Left cardiac atrium (tissue), 4 donors: ENCODE measurements at places on chromosomes 4 and X. TPM values are rescaled to one million over a fixed set of nuclear protein-coding genes. Genes with fewer than 3 reads are reported as not detected.

USP17L13 gene
- not detected for total RNA-seq

GPR143 gene
- total RNA-seq: not detected

RRH gene
- total RNA-seq: not detected

CTBP1 gene
- total RNA-seq: 128 TPM

ARL9 gene
- total RNA-seq: not detected

CAPN6 gene
- total RNA-seq: 0.18 TPM

SCML1 gene
- total RNA-seq: 6.6 TPM

CNKSR2 gene
- total RNA-seq: 0.44 TPM

JCHAIN gene
- total RNA-seq: 9.0 TPM

PDLIM5 gene
- total RNA-seq: 626 TPM

GAGE13 gene
- not detected for total RNA-seq

FGFBP1 gene
- total RNA-seq: not detected

HS3ST1 gene
- 1.9 TPM for total RNA-seq

DNA sequence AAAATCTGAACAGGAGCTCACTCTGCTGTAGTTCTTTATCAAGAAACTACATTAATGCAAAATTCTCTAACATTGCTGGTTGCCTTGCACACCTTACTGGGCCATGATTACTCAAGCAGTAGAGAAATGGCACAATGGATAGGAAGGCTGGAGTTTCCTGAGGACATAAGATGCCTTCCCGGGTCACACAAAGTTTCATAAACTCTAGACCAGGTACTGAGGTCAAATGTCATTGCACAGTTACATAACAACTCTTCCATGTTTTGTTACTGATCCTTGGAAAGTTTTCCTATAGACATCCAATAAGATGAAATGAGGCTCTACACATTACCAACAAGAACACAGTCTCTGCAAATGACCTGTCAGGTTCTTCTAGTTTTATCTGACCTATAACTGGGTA lies 9.9 kb downstream of the TEC start:
- no peak for DNase-seq

DNA sequence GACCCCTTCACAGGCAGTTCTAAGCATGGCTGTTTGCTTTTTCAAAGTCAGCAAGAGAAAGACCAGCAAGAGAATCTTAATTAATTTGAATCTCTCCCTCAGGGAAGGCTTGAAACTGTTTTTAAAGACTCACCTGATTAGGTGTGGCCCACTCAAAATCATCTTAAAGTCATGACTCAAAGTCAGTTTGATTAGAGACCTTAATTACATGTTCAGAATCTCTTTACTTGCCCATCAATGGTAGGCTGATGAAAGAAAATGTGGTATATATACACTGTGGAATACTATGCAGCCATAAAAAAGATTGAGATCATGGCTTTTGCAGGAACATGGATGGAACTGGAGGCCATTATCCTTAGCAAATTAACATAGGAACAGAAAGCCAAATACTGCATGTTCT lies 247.5 kb upstream of the PRKX start:
- no peak for DNase-seq

DNA sequence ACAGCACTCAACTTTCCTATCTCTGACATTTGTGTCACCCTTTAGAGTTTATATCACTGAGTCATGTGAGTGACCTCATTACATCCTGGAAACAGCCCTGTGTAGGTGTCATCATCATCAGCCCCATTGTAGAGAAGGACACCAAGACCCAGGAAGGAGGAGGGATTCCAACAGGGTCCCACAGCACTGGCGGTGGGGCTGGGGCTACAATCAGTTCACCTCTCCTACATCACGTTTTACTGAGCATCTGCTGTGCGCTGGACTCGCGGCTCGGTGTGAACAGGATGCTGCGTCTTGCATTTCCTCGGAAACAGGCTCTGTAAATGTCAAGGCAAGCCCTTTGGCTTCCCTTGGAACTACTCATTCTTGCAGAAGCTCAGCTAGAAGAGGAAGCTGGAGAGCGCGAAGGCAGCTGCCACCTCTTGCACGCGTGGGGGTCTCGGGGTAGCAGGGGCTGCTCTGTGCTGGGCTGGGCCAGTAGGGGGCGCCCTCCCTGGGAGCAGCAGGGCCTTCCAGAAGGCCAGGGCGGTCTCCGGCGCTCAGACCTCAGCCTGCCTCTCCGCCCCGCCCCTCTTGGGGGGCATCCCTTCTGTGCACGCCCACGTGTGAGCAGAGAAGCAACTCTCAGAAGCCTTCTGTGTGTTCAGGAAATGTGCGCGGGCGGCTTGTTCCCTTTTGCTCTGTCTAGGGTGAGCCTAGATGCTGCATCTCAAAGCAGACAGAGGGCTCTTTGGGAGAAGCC lies 29.0 kb downstream of the REELD1 start:
- peak; percentile 40 for DNase-seq

DNA sequence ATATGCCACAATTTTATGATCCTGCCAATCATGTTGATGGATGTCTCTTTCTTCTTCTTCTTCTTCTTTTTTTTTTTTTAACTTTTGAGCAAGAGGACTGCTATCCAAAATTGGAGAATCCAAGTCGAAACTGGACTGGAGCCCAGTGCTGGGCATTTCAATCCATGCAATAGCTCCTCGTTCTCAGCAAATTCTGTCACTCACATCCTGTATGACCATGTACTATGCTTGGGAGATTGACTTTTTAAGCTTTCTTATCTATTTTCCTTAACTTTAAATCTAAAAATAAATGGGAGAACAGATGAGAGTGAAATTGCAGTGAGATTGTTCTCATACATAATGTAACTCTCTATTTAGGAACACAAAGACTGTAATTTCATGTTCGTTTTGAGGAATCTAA lies 123.0 kb upstream of the PUDP start:
- DNase-seq: no peak

- no peak for DNase-seq
Measured at GRCh38 chrX:56790778-56791177, 61.7 kb downstream of the NBDY start.

- DNase-seq: no peak
Measured at GRCh38 chrX:116628464-116628863, 165.7 kb upstream of the CT83 start.

GRCh38 chrX:149312988-149313387 lies 192.1 kb downstream of the IDS start:
- no peak for DNase-seq

- DNase-seq: no peak
Measured at GRCh38 chrX:17580539-17581152, 156.6 kb upstream of the SCML1 start.

- DNase-seq: no peak
Measured at GRCh38 chr4:113169368-113169767, 119.9 kb downstream of the ANK2 start.

DNA sequence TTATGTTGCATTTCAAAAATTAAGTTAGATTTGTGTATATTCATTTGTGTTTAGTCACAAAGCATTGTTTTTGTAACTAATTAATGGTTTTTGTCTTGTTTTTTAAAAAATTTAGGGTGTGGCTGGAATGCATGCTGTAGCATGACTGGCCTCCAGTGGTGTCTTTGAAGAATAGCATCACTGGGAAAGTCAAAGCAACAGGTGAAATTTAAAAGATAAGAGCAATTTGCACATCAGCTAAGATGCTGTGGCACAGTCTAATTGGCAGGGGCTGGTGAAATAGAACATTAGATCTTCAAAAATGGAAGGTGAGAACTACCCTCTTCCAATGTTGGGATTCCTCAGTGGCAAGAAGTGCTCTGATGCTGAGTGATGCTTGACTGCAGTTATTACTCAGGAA lies 45.3 kb downstream of the ANK2 start:
- DNase-seq: no peak

- no peak for DNase-seq
Measured at GRCh38 chr4:127145006-127145540, 487.7 kb upstream of the INTU start.

DNA sequence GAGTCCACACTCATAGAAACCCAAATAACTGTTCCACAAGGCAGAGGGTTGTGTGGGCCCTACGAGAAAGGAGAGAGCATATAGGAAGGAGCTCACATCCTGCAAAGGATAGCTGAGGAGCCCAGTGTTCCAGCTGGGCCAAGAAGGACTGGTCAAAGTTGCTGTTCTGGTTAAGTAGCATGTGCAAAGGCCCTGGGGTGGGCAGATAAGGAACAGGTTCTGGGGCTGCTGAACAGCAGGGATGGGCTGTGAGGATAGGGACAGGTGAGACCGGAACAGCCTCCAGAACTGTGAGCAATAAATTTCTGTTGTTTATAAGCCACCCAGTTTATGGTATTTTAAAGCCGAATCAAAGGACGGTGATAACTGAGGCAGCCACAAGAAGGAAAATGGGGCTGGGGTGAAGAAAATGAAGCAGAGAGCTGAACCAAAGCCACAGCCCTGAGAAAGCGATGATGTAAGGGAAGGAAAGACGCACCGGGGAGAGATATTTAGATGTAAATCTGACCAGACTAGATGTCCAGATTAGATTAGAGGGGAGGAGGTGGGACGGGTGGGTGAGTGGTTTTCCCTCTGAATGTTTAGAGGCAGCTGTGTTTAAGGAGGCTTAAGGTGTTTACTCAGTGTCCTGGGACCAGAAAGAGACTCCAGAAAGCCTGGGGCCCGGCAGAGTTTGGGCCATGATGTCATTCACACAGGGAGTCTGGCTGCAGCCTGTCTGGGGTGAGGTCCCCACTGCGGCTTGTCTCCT lies 180.8 kb upstream of the BCOR start:
- no peak for DNase-seq

GRCh38 chr4:25978327-25978726 lies 64.3 kb downstream of the SMIM20 start:
- DNase-seq: no peak

GRCh38 chr4:8502836-8503585 lies 62.4 kb downstream of the TRMT44 start:
- DNase-seq: no peak

- DNase-seq: no peak
Measured at GRCh38 chr4:72348701-72349100, 220.3 kb downstream of the ADAMTS3 start.

GRCh38 chr4:41427931-41428600 lies 109.9 kb upstream of the LIMCH1 start:
- no peak for DNase-seq

- DNase-seq: no peak
Measured at GRCh38 chrX:274904-275475, 6.2 kb upstream of the PLCXD1 start.

DNA sequence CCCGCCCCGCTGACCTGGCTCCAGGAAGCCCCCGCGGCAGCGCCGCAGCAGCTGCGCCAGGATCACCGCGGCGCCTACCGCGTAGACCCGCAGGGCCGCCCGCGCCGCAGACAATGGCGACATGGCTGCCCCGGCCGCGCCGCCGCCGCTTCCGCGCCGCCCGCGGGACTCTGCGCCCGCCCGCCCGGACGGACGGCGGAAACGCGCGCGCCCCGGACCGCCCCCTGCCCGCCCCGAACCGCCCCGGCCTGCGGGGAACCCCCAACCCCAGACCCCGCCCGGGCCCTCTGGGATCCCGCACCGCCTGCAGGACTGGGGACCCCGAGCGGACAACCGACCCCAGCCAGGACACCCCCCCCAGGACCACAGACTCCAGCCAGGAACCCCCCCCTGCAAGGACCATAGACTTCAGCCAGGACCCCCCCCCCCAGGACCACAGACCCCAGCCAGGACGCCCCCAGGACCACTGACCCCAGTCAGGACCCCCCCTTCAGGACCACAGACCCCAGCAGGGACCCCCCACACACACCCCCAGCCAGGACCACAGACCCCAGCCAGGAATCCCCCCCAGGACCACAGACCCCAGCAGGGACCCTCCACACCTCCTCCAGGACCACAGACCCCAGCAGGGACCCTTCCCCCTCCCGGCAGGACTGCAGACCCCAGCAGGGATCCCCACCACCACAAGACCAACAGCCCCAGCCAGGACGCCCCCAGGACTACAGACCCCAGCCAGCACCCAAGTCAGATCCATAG lies at the start of the genes DHRSX and ZBED1:
Gene DHRSX, minus strand, starts transcription at position 174 of the 756 bp plus-strand sequence. Its CDS starts 51 bp downstream, at position 123.
Gene ZBED1, minus strand, starts transcription at position 174 of the 756 bp plus-strand sequence. CDS start 10,257 bp downstream, outside the sequence.
- peak; percentile 60 for DNase-seq

- no peak for DNase-seq
Measured at GRCh38 chr4:25236971-25237370, 3.1 kb downstream of the PI4K2B start.

GRCh38 chrX:31331928-31332327 lies 260.1 kb upstream of the FTHL17 start:
- DNase-seq: no peak

DNA sequence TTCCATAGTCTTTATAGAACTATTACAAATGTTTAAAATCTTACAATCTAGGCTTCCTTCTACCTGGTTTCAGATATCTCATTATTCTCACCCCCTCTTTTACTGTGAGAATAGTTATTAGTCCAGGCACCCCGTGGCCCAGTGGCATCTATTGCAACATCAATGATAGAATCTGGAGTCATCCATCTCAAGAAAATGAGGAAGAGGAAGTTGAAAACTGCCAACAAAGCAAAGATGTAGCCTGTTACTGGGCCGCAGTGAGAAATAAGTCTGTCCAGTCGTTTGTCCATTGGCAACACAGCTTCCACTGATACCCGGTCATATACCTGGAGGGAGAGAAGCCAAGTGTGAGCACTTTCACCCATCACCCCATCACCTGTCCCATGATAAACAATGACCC lies 6.0 kb upstream of the ASB11 start:
- DNase-seq: no peak

GRCh38 chrX:130171446-130172126 lies at the start of gene RAB33A:
TSS of gene RAB33A (plus strand) at chrX:130171962. CDS start at chrX:130172063, 101 bp downstream.
- DNase-seq: peak; percentile 31

GRCh38 chrX:121921258-121921657 lies 873.8 kb downstream of the GLUD2 start:
- no peak for DNase-seq

DNA sequence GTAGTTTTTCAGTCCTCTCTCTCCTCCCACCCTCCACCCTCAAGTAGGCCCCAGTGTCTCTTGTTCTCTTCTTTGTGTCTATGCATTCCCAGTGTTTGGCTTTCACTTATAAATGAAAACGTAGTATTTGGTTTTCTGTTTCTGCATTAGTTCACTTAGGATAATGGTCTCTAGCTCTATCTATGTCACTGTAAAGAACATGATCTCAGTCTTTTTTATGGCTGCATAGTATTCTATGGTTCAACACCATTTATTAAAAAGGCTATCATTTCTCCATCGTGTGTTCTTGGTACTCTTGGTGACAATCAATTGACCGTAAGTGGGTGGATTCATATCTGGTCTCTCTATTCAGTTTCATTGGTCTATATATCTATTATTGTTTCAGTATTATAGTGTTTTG lies 18.7 kb upstream of the IL2 start:
- no peak for DNase-seq

DNA sequence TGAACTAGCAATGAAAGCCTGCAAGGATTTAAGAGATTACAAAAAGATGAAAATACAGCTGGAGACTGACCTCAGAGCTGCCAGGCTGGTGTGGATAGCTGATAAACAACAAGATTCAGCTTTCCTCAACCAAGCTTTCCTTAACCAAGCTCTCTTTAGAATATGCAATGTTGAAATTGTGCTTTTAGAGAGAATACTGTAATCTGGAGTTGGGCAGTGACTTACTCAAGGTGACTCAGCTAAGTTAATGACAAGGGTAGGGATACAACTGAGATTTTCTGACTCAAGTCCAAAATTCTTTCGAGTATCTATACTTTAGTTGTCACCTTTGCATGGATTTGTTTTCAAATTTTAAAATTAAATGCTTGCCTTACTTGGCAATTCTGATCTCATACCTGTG lies 98.0 kb downstream of the AMMECR1 start:
- DNase-seq: no peak

GRCh38 chr4:127484117-127484516 lies 148.6 kb upstream of the INTU start:
- DNase-seq: no peak

GRCh38 chrX:23699636-23700194 lies 32.4 kb downstream of the PRDX4 start:
- peak; percentile 64 for DNase-seq

- DNase-seq: no peak
Measured at GRCh38 chr4:34893382-34893781, 1350.9 kb downstream of the ARAP2 start.
